ENCODE measurements at places on chromosomes 6 and 20. TPM values are rescaled to one million over a fixed set of nuclear protein-coding genes. Genes with fewer than 3 reads are reported as not detected.
A peak's percentile ranks its signal among the peaks of the same experiment; 100 is the strongest.

DNA sequence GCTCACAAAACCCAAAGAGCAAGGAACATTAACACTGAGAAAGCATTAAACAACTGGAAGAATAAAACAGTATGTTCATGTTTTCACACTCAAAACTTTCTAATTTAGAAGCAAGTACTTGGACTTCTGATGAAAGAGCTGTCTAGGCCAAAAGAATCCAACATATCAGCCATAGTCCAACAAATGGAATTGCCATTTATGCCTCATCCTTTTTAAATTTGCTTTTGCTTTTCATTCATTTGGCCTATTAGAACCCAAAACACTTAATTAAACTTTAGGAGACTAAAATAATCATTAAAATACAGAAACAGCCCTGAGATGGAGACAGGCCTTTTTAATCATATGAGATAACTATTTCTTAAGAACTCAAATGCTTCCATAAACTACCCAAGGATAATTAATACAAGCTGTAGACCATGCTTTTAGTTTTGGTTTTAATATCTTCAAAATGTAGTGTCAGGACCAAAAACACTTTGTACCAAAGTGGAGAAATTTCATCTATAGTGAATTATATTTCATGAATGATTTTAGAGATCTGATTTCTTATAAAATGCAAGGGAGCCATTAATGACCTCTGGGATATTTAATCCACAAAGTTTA lies 166.5 kb downstream of the KIF6 start:
- no peak for DNase-seq

The PTK6 gene
- total RNA-seq: 0.23 TPM

The AIF1 gene
- total RNA-seq: not detected

DNA sequence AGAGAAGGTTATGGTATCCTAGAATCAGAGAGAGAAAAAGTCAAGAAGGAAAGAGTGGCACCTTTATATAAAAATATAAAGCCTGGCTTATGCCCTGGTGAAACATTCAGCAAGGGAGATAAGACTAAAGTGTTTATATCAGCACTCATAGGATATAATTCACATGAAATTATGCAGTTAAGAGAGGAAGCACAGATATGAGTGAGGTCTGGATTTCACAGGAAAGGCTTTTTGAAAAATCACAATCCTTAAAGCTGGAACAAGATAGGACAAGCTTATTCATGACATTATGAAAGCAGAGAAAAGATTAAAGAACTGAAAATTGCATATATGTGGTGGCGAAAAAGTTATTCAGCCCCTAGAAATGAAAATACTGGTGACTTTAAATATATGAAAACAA lies 181.2 kb upstream of the FLRT3 start:
- no peak for DNase-seq

- no peak for DNase-seq
These were observed 50.6 kb downstream of the CCDC170 start for GRCh38 chr6:151544453-151544852.

The PRND gene
- not detected for total RNA-seq

GRCh38 chr6:31497531-31498476 lies at the start of gene MICB:
Gene MICB (plus strand): TSS chr6:31498145. CDS start chr6:31498194, 49 bp downstream.
- DNase-seq: peak; percentile 73

DNA sequence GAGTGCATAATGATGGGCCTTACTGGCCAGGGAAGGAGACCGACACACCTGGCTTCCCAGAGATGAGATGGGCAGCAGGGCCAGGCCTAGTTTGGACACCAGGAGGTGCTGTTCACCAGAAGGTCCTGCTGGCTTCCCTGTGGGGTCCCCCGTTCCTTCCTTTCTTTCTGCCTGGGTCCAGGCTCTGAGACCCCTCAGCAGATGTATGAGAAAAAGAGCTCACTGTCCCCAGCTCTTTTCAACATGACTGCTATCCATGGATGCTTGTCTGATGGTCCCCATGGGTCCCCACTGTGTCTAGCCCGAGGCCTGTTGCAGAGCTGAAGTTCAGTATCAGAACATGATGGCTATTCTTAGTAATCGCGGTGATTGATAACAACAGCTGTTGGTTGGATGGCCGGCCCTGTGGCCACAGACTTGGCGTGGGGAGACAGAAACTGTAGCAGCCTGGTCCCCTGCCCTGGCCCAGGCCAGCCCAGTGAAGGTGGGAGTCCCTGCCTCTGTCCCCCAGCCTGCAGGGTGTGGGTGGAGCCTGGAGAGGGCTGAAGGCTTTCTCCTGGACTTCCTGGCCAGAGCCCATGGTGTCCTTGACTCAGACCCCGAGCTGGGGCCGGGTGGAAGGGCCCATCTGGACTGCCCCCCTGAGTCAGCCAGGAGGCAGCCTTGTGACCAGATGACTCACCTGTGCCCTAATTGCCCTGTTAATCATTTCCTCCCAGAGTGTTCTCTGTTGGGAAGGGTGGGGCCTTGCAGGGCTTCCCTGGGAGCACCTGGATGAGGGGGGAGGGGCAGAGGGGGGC lies 9.9 kb upstream of the BAK1 start:
- peak; percentile 92 for DNase-seq

The ADTRP gene
- 1.5 TPM for total RNA-seq

The ANKRD6 gene
- 0.27 TPM for total RNA-seq

DNA sequence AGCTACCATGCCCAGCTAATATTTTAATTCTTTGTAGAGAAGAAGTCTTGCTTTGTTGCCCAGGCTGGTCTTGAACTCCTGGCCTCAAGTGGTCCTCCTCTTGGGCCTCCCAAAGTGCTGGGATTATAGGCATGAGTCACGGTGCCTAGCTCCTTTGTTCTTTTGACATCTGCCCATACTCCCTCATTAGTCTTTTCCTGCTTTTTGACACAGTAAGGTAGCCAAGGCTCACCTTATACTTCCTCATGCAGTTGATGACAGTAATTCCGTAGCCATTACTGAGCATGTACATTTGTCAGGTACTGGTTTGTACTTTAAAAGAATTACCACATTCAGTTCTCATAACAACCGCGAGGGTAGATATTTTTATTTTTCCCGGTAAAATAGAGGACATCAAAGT lies 76.7 kb downstream of the CDYL start:
- DNase-seq: no peak

GRCh38 chr6:151670116-151670515 lies 137.4 kb upstream of the ESR1 start:
- DNase-seq: no peak

GRCh38 chr6:136591617-136592016 lies 41.4 kb upstream of the MAP7 start:
- no peak for DNase-seq

The RBM24 gene
- 0.33 TPM for total RNA-seq

DNA sequence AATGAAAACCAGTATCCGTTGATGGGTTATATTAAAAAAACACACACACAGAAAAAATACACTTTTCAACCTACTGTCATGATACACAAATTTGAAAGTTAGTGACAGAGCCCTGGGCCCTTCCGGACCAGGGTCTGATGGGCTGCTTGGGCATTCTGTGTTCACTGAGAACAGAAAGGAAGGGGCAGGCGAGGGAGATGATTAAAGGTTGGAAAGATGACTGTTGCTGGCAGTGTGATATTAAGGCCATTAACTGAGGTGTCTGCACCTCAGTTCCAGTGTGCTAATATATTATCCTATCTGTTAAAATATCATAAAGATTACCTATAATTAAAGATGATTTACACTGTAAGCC lies 18.7 kb upstream of the QKI start:
- DNase-seq: no peak

DNA sequence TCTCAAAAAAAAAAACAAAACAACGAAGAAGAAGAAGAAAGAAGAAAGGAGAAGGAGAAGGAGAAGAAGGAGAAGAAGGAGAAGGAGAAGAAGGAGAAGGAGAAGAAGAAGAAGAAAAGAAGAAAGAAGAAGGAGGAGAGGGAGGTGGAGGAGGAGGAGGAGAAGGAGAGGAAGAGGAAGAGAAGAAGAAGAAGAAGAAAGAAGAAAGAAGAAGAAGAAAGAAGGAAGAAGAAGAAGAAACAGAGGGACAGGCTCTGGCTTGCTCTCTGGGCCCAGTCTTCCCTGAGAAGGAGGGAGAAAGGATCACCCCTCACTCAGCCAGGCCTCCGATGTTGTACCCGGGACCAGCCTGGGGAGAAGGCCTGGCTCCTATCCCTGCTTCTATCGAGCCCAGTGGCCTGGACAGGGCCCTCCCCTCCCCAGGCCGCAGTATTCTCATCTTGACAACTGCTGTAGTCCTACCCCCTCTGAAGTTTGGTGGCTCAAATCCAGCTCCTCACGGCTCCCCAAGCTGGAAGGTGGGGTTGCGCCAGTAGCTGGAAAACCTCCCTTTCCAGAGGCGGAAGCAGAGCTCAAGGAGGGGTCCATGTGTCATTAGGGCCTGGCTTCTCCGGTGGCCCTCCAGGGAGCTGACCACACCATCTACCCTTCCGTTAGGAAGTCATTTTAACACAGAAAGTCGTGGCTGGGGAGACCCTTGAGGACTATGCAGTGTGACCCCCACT lies 18.9 kb downstream of the C6orf132 start:
- no peak for DNase-seq

The TCF21 gene
- total RNA-seq: 20.4 TPM

The HMGN3 gene
- total RNA-seq: 40.3 TPM

GRCh38 chr20:45080867-45081624 lies 19.9 kb downstream of the KCNS1 start:
- DNase-seq: peak; percentile 35
